Non-pigmented ciliary epithelial cell (primary cell): ENCODE measurements at places on chromosomes 1 and 21.

DNA sequence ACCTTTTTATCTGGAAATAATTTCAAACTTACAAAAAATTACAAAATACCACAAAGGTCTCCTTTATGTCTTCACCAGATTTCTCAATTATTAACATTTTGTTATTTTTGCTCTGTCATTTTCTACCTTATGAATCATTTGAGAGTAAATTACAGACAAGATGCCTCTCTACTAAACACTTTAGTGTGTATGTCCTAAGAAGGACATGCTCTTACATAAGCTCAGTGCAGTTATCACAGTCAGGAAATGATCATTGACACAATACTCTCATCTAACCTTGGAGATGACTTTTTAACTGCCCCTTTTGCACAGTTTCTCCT, 378.9 kb upstream of the RUNX1 start:
- no peak for DNase-seq

DNA sequence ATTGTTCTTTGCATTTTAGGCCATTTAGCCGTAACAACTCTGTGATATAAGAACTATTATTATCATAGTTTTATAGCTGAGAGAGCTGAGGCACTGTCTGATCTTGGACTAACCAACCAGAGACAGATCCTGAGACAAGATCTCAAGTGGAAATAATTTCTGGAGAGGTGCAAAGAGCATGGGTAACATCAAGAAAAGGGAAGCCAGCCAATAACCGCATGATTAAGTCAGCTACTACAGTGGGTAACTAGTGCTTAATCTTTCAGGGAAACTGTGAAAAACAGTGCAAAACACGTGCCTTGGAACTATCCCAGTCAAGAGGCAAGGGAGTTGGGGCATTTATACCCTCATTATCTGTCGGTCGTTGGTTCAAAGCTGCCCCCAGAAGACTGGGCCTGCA, 105.8 kb downstream of the OMA1 start:
- no peak for DNase-seq

- DNase-seq: no peak
Observed at GRCh38 chr1:184975208-184975870, 1.0 kb upstream of the NIBAN1 start.

DNA sequence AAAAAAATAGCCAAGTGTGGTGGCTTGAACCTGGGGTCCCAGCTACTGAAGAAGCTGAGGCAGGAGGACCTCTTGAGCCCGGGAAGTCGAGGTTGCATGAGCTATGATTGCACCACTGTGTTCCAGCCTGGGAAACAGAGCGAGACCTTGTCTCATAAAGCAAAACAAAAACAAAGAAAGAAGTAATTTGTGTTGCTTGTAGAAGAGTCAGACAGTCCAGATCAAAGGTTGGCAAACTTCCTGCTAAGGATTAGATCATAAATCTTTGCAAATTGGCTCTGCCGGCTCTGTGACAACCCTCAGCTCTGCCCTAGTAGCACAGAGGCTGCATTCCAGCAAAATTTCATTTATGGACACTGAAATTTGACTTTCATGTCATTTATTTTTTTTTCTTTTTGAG, 19.0 kb upstream of the MFN2 start:
- DNase-seq: no peak

DNA sequence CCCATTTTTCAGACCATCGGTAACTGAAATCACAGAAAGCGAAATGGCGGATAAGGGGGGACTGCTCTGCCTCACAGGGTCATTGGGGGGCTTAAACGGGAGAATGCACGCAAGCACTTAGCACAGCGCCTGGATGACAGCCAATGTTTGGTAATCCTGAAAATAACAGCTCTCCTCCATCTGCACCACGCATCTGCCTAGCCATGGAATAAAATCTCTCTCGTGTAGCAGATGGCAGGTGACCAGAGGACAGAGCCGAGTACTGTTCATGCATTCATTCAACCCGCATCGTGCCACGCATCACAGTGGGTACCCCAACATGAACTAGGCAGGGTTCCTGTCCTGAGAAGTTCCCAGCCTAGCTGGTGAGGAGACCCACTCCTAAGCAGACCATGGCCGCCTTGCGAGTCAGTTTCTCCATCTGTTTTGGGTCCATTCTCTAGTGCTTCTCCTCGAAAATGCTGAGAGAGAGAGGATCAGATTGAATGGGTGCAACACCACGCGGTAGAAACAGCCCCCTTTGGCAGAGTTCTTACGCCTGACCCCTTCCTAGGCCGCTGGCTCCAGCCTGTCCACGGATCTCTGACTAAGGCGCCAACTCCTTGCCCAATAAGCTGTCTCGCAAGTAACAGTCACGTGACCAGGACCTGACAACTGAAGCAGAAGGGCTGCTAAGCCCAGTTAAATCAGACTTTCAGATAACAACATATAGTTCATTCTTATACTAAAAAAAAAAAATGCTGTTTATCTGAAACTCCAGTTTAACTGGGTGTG, 7.3 kb downstream of the SLC1A7 start:
- DNase-seq: no peak

DNA sequence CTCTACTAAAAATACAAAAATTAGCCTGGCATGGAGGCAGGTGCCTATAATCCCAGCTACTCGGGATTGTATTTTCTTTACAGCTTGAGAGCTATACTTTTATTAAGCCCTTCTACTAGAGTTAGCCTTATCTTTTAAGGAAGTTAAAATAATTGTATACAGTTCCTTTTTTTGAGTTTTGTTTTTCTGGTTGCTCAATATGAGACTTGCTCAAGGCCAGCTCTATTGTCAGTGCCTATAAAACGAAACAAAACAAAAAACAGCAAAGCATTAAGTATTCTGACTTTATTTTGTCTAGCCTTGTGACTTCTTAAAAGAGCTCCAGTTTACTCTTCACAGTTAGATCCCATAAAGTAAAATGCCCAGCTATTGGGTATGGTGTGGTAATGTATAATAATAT, 17.2 kb downstream of the PKN2 start:
- DNase-seq: no peak

DNA sequence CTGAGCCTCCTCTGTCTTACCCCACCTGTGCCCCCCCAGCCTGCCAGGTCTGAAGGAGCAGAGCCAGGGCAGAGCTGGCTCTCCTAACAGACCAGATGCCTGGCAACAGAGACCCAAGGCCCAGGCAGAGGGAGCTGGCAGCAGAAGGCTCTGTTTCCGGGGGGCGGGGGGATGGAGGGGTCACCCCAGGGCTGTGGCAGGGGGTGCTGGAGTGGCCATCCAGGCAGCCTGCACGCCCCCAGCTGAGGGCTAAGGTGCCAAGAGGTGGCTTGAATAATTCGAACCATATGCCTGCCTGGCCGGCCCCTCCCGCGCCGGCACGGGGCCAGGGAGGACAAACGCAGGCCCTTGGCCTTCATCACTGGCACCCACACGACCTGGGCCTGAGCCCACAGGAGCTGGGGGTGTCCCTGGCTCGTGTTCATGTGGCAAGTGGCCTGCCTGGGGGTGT, 16.0 kb upstream of the PLEKHG5 start:
- DNase-seq: no peak

DNA sequence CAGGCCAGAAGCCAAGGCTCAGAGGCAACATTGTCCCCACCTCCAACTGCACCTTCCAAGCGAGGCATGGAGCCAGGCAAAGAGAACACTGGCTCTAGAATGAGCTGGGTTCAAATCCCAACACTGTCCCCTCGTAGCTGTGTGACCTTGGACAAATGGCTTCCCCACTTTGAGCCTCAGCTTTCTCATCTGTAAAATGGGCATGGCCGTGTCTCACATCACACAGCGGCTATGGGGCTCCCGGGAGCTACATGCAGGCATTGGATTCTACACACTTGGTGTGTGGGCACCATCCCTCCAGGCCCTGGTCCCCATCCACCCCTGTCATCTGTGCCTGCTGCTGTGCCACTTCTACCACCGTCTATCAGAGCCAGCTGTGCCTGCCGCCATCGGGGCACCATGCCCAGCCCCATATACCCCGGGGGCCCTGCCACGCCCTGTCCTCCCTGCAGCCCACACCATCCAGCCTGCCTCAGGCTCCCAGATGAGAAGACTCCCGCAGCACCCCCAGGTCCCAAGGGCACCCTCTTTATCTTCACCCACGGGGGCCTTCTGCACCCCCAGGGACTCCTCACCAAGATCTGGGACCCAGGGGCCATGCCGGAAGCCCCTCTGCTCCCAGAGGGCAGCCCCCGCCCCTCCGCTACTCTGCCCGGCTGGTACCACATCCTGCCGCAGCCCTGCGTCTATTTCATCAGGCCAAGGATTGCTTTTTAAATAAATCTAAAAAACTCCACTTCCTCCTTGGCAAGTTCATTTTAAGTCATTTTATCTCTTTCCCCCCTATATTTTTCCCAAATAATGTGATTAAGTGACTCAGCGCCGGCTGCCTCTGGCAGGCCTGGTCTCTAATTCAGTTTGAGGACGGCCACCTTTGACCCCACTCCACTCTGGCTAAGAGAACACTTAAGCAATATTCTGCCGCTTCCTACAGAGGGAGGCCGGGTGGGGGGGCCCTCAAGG, 107.8 kb upstream of the TARDBP start:
- DNase-seq: no peak
